ENCODE measurements at places on chromosomes 4 and X. TPM values are rescaled to one million over a fixed set of nuclear protein-coding genes. Genes with fewer than 3 reads are reported as not detected.

USP17L27 gene
- not detected for polyA plus RNA-seq

XAGE2 gene
- polyA plus RNA-seq = not detected

GRCh38 chrX:134634691-134635090, 23.6 kb downstream of the PLAC1 start:
- DNase-seq = no peak

DNA sequence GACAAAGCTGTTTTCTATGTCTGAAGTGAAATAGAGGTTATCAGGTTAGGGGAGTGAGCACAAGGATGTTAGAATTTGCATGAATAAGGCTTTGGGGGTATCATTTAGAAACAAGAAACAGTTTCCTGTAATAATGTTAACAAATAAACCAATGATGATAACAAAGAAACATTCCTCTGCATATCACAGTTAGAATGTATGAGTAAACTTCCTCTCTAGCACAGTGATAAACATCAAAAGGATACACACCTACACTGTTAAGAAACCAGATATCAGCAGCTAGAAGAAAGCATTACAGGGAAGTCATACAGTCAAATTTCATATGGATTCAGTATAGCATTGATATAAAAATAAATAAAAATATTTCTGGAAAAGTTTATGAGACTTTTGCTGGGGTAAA, 340.0 kb upstream of the MAGEB16 start:
- DNase-seq = no peak

SULT1E1 gene
- polyA plus RNA-seq = not detected

DNA sequence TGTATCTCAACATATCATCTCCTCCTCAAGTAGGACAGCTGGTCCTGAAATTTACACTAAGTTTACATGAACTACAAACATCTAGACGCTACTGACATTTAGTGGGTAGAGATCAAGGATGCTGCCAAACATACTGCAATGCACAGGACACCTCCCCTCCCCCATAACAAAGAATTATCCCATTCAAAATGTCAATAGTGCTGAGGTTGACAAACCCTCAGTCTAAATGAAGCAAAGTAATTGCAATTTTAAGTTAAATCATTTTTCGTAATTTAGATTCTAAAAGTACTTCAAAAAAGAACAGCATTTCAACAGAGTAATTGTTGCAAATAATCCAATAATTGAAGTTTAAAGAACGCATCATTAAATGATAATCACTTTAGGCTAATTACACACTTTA, 1.2 kb downstream of the PRMT9 start:
- DNase-seq = no peak

DNA sequence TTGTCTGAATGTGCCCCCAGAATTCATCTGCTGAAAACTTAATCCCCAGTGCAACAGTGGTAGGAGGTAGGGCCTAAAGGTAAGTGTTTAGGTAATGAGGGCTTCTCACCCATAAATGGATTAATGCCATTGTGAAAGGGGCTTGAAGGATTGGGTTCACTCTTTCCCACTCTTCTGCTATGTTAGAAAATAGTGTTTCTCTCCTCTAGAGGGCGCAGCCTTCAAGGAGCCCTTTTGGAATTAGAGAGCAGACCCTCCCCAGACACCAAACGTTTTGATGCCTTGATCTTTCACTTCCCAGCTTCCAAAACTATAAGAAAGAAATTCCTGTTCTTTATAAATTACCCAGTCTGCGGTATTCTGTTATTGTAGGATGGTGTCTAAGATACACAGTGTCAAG, 706.4 kb downstream of the SMARCA1 start:
- DNase-seq = no peak

ZFP92 gene
- polyA plus RNA-seq = 0.02 TPM

SLC10A4 gene
- not detected for polyA plus RNA-seq

- DNase-seq = no peak
Measured at GRCh38 chr4:137541876-137542646, 9.8 kb upstream of the PCDH18 start.

DNA sequence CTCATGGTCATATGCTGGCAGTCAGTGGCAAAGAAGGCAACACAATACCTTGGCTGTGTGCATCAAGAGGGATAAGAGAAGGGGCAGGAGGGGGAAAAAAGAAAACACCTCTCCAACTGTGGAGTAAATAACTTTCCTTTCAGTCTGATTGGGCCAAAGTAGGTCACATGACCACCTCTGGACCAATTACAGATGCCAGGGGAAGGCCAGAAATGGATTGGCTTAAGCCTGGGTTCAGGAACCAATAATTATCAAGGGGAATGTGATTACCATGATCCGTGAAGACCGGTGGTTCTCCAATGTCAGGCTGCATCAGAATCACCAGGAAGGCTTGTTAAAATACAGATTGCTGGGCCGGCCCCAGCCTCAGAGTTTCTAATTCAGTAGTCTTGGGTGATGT, 7.4 kb upstream of the ADGRG2 start:
- DNase-seq = no peak

HSFX3 gene
- polyA plus RNA-seq = not detected

DNA sequence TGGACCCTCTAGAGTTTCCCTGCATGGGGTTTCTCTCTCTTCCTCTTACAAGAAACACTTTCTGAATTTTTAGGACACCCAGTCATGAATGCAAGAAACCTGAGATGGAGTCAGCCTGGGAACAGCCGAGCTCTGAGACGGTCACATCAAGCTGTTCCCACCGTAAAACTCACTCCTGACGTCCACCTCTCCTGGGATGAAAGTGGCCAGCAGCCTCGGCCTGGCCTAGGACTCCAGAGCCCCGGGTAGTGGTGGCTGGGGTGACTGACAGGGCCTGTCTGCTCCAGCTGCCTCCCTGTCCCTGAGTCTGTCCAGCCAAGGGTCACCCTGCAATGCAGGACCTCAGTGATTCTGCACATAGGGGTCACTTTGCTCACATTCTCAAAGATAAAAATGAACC, 217.8 kb downstream of the SHOX start:
- no peak for DNase-seq

- DNase-seq = no peak
Measured at GRCh38 chr4:88819818-88820697, 122.4 kb upstream of the NAP1L5 start.

DNA sequence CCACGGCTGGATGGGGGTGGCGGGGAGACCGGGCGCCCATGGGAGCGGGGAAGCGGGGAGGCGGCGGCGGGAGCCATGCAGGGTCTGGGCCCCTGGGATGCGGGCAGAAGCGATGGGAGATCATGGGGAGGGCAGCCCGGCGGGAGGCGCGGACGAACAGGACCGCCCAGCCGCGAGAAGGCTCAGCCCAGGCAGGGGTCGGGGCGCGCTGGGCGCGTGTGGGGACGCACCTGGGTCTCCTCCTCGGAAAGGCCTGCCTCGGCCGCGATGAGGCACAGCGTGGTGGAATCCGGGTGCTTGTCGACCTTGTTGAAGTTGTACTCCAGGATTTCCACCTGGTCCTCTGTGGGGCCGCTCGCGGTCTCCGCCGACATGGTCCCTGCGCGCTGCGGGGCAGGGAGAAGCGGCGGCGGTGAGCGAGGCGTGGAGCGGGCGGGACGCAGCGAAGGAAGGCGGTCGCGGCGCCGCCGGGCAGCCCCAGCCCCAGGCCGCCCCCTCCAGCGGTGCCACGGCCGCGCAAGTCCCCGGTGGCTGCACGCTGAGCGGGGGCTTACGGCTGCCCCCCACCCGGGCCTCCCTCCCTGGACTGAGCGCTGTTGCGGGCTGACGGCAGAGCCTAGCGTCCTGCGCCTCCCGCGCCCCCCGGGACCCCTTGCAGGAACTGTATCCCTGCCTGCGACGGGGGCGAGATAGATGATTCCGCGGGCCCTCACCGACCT, 25.3 kb downstream of the HOPX start:
- no peak for DNase-seq

Measured in AG04450 (cell line).